ENCODE measurements at places on chromosomes 1 and 21. TPM values are rescaled to one million over a fixed set of nuclear protein-coding genes. Genes with fewer than 3 reads are reported as not detected.

GRCh38 chr1:182889997-182890396 lies 50.9 kb downstream of the DHX9 start:
- DNase-seq = no peak

Gene OR2L13
- not detected for total RNA-seq

DNA sequence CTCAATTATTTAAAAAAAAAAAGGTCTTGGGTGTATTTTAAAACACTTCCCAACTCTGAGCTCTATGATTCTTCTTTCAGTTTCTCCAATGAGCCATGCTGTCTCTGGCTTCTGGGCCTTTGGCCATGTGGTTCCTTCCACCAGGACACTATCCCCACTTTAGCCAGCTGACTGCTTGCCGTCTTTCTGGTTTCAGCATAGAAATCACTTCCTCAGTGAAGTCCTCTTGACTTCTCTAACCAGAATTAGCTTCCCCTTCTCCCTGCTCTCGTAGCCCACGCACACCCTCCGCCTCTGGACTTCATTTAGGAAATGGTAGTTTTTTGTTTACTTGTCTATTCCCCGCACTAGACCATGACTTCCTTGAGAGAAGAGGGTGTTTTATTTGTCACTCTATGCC lies 1.1 kb upstream of the DIO1 start:
- no peak for DNase-seq

Gene FAF1
- total RNA-seq = 99.2 TPM

DNA sequence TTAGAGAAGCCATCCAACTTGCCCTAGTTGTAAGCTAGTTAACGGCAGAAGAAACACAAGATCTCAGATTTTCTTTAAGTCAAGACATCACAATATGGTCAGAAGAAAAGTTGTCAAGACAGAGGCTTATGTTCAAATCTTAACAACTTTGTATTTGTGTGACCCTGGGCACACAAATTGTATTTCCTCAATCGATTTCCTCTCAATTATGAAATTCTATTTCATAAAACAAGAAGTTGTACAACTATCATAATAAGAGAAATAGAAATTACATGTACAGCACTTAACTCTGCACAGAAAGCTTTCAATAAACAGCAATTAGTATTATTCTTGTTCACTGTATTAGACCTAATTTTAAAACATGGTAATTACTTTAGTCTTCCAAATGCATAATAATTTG lies 62.9 kb upstream of the SDC3 start:
- no peak for DNase-seq

Measured in left ventricle myocardium superior (tissue), 1 donor.